ENCODE measurements at places on chromosomes 3 and 15.

DNA sequence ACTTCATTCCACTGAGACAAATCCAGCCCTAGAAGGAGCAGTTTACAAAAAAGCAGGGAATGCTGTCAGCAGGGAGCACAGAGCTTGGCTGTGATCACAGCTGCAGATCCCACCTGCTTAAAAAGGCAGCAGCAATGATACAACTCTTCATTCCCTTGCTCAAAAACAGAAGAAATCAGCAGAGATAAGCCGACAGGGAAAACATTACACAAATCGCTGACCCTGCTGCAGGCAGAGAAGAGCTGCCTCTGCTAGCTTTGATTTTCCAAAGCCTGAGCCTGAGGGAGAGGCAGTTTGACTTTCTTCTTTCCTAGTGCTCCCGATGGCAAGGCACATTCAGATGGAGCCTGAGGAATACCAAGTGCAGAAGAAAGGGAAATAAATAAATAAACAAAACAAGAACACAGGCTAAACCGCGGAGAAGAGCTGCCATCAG lies 80.2 kb downstream of the SHQ1 start:
- no peak for DNase-seq

GRCh38 chr3:51710631-51711351 lies 3.9 kb downstream of the GRM2 start:
- DNase-seq: no peak

DNA sequence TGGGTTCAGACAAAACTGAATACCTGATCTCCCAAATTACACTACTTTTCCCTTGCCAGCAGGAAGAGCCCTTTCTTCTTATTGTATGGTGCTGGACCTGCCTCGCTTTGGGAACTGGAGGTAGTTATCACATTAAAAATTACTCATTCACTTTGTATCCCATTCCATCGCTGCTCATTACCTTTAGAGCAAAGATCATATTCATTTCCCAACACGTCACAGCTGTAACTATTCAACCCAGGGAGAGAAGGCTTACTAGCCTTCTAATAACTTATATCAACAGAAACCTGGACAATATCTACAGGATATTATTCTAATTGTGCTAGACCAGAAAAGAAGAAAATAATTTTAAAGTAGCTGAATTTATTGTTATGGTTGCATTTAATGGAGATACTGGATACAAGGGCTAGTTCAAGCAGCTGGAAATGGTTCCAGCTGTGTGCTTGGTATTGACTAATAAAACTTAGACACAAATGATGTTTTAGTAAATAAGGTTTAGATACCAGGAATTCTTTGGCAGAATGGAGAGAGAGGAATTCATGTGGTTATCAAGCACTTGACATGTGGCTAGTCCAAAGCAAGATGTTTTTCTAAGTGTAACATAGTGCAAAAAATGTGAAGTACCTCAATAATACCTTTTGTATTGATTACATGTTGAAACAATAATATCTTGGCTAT lies 656.3 kb downstream of the ROBO1 start:
- DNase-seq: no peak

DNA sequence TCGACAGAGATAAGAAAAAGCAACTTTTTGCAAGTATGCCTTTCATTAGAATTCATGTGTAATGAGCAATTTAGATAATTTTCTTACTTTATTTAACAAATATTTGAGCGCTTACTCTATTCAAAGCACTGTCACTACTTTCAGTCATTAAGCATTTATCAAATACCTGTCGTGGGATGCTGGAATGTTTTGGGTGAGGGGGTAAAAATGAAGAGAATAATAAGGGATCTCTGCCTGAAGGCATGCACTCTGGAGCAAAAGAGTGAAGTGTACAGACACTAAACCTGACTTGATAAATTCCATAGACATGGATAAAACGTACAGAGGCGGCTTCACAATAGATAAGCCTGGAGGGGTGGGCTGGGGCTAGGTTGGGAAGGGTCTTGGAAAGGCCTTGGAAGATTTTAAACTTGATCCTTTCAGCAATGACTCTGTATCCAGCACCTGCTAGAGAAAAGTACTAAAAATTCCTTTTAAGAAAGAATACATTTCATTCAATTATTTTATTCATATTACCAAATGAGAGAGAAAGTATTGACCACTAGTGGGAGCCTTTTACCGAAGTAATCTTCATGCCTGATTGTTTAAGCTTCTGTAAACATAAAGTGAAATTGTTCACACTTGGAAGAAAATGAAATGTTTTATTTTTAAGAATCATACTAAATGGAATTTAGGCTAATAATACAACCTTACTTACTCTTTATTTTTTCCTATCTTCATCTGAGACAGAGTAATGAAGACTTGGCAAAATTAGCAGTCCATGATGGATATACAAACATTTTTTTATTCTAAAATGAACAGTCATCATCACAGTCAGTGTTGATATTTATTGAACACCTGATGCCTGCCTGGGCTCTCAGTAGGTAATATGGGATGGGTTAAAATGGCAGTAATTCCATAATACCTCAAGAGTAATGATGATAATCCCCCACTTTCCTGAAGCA lies 113.2 kb downstream of the PPP2R3A start:
- DNase-seq: no peak

DNA sequence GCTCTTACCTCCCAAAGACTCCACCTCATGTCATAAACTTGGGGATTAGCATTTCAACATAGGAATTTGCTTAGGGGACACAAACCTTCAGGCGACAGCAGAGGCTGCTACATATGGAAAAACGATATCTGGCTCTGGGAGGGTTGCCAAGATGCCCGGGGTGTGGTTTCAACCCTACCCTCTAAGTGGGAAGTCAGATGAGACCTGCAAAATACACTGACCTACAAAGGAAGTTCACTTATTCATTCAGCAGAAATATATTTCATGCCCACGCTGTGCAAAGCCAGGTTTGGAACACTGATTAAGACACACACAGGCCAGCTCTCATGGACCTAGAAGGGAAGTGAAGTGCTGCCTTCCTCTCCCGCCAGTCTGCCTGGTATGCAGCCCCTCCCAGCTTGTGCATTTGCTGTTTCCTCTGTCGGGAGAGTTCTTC lies 239.3 kb downstream of the FEZF2 start:
- no peak for DNase-seq

GRCh38 chr3:28940530-28940929 lies 340.3 kb upstream of the RBMS3 start:
- DNase-seq: no peak

DNA sequence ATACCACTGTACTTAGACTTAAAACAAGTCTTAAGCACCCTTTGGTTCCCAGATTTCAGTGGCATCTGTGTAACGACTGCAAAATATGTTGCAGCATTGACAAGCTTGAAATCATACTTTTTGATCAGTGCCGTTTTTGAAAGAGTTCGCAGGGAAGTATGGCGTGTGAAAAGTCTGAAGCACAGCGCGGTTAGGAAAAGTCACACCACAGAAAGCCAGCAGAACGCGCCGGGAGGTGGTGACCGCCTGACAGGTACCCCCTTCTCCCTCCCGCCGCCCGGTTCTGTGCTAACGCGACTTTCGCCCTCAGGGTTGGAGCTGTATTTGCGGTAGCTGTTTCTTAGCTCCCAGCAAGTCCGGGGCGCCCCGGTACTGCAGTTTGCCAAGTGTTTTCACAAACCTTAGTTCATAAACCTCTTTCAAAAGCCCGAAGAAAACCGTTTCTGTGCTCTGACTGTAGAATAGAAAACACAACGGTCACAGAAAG lies 481 bp upstream of the CRYBG3 start:
- DNase-seq: peak; percentile 44

DNA sequence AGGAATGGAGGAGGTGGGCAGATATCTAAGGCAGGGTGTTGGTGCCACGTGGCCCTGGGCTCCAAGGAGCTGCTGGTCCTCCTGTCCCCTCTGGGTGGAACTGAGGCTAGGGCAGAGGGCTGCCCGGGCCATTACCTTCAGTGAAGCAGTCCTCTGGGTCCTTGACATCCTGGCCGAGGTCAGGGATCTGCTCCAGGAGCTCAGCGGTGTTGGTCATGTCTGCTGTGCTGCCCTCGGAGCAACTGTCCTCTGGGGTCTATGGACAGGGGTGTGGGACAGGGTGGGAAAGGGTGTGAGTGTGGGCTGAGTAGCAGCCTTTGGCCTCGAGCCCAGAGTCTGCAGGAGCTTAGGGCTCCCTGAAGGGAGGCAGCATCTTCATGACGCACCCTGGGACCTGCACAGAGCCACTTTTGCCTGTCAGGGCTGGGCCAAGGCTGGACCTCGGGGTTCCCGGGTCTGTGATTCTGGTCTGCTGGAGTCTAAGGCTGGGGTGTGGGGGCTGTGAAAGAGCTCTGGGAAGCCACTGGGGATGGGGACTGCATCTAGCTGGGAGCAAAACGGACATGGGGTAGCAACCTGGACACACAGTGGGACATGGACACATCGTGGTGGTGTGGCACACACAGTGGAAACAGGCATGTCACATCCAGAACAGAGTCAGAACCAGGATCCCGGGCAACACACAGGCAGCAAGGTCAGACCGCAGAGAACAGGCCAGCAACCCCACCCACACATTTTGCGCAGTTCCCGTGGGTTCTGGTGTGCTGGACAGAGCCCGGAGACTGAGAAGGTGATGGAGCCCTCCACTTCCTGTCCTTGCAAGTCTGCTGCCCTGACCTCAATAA lies 72.7 kb downstream of the SCN5A start:
- DNase-seq: no peak
